ENCODE measurements at places on chromosomes 16 and 17. TPM values are rescaled to one million over a fixed set of nuclear protein-coding genes. Genes with fewer than 3 reads are reported as not detected.

The PLD6 gene
- total RNA-seq, result 3.1 TPM

The RHBDF2 gene
- 22.5 TPM for total RNA-seq

The ADAMTS18 gene
- total RNA-seq, result not detected

The SBK1 gene
- 0.17 TPM for total RNA-seq

The KRTAP9-2 gene
- total RNA-seq, result not detected

The GHDC gene
- 20.9 TPM for total RNA-seq

The PRAC1 gene
- total RNA-seq, result not detected

The KRT12 gene
- not detected for total RNA-seq

The TMED6 gene
- not detected for total RNA-seq

The MT3 gene
- total RNA-seq, result 12.5 TPM

The QPRT gene
- total RNA-seq, result 5.1 TPM

The HCRT gene
- not detected for total RNA-seq

The CLEC18C gene
- not detected for total RNA-seq

The NECAB2 gene
- total RNA-seq, result not detected

The MGAT5B gene
- 0.40 TPM for total RNA-seq

The ACSM5 gene
- total RNA-seq, result 1.6 TPM

The SLC5A10 gene
- total RNA-seq, result not detected

The GNG13 gene
- not detected for total RNA-seq

The CYGB gene
- total RNA-seq, result 21.0 TPM

The CACNA1H gene
- total RNA-seq, result 225 TPM

The OTOP2 gene
- not detected for total RNA-seq

The LRRC46 gene
- total RNA-seq, result not detected

The NOG gene
- 9.1 TPM for total RNA-seq

The ZFHX3 gene
- 53.0 TPM for total RNA-seq

The MMP2 gene
- total RNA-seq, result 211 TPM

The PMP22 gene
- 228 TPM for total RNA-seq

The CES4A gene
- 4.0 TPM for total RNA-seq

The TLCD1 gene
- 1.5 TPM for total RNA-seq

The KRTAP4-2 gene
- not detected for total RNA-seq

The SNX20 gene
- total RNA-seq, result 1.6 TPM
